COR-L47 (cell line): ENCODE measurements at places on chromosomes 11 and 22.

- no peak for DNase-seq
Observed at GRCh38 chr22:38176170-38176741, 5.4 kb downstream of the PLA2G6 start.

DNA sequence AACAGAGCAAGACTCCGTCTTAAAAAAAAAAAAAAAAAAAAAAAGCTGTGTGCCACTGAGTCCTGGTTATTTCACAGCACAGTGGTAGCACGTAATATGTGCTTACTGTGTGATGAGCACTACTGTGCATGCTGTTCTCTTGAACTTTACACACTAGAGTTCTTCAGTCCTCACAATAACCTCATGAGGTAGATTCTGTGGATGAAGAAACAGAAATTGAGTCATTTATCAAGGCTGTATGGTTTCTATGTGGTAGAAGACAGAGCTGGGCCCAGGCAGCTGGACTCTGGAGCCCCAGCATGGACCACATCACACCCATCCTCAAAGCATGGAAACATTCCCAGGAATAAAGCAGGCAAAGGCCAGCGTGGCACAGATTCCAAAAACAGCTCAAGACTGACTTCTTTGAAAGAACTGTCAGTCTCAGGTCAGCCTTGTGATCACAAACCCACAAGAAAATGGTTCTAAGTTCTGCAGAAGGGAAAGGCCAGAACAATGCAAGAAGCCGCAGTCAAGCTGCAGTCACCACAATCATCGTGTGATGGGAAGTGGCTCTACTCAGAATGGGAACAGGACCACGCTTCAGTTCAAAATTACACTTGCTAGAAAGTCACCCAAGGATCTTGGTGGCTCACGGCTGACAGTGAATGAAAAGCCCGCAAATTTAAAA lies 49.5 kb downstream of the MICAL3 start:
- no peak for DNase-seq

GRCh38 chr11:120652705-120653335 lies 141.3 kb downstream of the GRIK4 start:
- no peak for DNase-seq

DNA sequence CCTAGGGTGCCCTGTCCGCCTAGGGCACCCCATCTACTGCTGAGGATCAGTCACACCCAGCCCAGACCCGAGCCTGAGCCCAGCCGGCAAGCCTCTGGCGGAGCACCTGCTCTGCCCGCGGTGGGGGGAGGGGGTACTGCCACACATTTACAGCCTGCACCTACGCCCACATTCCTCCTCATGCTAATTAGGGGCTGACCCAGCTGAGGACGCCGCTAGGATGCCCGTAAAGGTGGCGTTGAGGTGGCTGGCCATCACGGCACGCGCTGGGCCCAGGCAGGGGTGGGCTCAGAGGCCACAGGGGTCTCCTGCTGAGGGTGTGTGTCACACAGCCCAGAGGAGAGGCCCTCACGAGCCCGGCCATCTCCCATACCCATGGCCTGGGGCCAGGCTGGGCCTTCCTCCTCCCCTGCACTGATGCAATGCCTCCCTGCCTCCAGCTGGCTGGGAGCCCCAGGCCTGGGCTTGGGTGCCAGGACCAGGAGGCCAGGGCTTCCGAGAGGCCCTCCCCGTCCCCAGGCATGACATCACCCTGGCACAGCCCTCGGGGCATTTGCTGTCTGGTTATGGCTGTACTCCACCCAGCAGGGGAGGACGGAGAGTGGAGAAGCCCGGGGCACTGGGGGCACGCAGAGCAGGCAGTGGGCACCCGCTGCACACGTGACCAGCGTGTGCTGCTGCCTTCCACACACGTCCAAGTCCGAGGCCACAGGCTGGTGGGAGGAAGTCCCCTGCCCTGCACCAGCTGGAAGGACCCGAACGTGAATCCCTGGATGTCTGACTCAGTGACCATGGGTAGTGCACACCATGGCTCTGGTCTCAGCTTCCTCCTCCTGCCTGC lies 12.7 kb downstream of the DUSP8 start:
- no peak for DNase-seq

DNA sequence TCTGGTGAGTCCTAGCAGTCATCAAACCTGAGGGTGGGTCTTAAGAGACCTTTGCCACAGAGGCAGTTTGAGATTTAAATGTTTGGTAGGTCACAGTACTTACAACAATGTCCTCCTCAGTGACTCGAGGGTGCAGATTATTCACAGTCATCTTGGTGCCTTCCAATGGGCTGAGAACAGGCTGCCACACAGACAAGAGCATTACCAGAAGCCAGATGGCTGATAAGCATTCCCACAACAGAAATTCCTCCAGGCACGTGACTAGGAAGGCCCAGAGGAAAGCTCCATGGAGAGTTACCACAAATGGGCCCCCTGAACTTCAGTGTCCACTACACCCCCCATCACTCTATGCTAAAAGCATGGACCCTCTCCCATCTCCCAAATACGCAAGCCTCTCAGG lies 19.2 kb downstream of the POLDIP3 start:
- DNase-seq: no peak

- no peak for DNase-seq
Observed at GRCh38 chr11:102420547-102420946, 32.0 kb downstream of the TMEM123 start.

DNA sequence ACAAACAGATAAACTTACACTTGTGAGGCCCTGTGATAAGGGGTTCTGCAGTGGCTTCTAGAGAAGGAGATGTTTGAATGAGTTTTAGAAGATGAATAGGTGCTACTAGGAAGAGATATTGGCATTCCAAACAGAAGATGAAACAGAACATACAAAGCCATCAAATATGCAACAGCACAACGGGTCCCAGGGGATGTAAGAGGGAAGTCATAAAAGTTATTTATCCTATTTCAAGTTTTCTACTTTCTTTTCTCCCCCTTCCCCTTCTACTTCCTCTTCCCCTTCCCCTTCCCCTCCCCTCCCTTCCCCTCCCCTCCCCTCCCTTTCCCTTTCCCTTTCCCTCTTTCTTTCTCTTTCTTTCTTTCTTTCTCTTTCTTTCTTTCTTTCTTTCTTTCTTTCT lies 94.9 kb upstream of the CADM1 start:
- no peak for DNase-seq

DNA sequence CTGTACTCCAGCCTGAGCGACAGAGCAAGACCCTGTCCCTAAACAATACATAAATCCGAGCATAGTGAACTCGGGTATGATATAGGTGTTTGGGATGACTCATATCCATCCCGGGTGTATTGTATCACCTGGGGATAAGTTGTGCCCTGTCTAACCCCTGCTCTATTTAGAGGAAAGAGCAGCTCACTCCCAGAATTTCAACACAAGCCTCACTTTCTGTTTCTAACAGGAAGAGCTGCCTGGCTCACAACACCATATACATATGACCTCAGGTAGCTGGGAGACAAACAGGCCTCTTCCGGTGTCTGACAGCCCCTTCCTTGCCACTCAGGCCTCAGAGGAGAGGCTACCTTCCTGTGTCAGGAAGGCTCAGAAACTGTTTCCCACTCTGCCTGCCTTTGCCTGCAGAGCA lies 9.9 kb upstream of the MICALL1 start:
- DNase-seq: no peak

- DNase-seq: no peak
Observed at GRCh38 chr11:8693555-8693954, 11.0 kb downstream of the RPL27A start.

GRCh38 chr11:124193221-124194010 lies 10.3 kb downstream of the OR10D3 start:
- DNase-seq: no peak

DNA sequence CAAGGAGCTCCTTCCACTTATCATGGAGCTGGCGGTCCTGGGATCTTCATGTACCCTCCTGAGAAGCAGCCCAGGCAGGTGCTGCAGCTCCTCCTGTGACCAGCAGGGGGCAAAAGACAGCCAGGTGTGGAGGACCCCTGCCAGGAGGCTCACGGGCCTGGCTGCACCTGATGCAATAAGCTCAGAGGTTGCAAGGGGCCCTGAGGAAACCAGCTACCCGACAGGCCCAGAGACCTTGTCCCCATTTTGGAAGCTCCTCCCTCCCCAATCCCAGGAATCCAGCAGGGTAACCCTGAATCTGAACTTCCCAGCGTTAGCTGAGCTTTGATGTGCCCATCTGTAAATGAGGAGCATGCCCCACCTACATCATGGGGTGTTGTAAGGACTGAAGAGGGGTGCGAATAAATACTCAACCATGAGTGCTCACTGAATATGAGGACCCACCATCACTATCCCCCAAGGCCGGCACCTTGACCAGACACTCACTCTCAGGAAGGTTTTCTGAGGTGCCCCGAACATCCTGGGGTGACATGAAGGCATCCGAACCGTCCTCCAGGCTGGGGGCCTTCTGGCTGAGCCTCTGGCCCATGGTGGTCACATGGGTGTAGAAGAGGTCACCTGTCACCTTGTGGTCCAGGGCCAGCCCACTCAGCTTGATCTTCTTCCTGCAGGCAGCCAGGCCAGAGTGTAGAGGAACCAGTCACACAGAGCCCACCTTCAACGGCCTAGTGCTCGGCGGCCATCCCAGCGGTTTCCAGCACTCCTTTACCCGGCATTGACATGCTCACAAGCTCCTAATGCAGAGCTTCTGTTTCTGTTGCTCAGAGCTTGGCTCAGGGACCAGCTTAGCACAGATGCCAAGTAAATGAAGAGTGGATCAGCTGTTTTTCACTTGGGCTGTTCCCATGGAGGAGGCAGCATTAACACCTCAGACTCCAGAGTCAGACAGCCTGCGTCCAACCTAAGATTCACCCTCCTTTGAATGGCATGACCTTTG lies 21.7 kb downstream of the SLC43A1 start:
- DNase-seq: peak; percentile 49

DNA sequence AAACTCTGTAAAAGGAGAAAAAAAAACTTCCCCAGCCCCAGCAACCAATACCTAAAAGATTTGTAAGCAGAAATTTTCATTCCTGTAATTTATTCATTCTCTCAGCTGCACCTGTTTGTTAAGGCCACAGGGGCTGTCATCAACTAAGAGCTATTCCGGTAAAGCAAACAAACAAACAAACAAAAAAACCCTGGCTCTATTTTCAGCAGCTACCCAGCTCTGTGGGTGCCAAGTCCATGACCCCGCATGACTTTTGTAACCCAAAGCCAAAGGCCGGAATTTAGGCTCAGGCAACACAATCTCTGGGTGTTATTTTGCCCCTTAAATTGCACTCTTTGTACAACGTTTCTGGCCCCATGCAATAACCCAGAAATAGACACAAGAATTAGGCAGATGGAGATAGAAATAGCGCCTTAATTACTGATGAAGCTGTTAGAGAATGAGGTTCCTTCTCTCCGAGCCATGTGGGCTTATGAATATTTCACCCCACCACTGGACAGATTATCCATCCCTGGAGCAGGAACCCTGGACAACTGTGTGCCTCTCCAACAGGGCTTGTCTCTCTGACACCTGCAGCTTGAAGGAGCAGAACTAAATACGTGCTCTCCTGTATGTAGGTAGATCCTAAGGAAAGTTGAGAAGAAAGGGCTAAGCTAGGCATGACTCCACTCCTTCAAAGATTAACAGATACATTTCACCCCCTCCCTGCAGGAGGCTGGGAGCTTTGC lies 29.4 kb downstream of the APOL6 start:
- no peak for DNase-seq

DNA sequence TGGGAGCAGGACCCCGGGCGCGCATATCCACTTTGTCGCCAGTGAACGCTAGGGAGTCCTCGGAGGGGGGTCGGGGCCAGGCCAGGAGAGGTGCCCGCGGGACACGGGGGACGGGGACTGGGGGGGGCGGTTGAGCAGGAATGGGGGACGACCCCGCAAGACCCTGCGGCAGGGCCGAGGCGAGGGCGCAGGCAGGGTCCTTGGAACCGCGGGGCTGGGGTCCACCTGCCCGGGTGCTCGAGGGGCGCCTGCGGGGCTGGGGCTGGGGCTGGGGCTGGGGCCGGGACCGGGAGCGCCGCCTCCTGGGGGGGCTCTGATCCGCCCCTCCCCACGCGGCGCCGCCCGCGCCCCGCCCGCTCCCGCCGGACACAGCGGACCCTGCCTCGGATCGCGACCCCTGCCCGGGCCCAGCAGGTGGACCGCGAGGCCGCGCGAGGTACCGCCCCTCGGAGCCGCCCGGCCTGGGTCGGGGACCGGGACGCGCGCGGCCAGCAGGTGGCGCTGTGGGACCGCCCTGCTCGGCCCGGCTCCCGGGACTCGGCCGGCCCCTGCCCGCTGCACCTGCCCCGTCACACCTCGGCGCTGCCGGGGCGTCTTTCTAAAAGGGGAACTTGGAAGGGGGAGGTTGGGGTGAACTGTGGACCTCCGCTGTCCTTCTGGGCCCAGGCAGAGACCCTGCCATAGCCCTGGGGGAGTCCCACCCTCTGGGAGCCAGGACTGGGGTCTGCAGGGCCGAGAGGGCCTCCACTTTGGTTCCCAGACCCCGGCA lies 11.0 kb downstream of the CRELD2 start:
- DNase-seq: peak; percentile 28

DNA sequence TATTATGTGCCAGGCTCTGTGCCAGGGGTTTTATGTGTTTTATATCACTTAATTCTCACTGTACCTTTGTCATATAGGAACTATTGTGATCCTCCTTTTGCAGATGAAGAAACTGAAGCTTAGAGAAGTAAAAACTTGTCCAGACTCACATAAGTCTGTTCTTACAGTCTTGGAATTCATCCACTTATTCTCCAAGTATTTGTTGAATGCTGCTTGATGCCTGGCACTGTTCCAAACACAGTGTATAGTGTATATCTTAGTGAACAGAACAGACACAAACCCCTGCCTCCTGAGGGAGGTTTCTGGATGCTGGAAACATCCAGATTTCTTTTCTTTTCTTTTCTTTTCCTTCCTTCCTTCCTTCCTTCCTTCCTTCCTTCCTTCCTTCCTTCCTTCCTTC lies 29.0 kb upstream of the FGF3 start:
- DNase-seq: no peak

GRCh38 chr22:37166675-37167066 lies 17.0 kb upstream of the IL2RB start:
- peak; percentile 59 for DNase-seq

- no peak for DNase-seq
Observed at GRCh38 chr11:71103266-71103665, 149.1 kb downstream of the SHANK2 start.

- no peak for DNase-seq
Observed at GRCh38 chr11:94507485-94507884, 4.8 kb upstream of the C11orf97 start.

DNA sequence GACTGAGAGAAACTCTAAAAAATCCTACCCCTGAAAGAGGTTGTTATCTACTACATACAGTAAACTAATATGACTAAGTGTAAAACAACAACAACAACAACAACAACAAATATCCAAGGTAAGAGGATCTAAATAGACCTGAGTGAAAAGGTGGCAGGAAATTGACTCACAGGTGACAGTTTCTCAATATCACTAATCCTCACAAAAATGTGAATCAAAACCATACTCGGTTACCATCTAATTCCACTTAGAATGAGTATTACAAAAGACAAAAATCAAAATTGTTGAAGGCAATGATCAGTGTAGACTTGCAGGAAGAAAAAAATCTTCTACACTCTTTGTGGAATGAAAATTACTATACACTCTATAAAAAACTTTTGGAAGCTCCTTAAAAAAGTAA lies 17.5 kb downstream of the RGL4 start:
- DNase-seq: no peak

- no peak for DNase-seq
Observed at GRCh38 chr11:12285106-12285505, 92.3 kb upstream of the PARVA start.
